ENCODE measurements at places on chromosomes 7 and 10. TPM values are rescaled to one million over a fixed set of nuclear protein-coding genes. Genes with fewer than 3 reads are reported as not detected.
A peak's percentile ranks its signal among the peaks of the same experiment; 100 is the strongest.

ENO4 gene
- total RNA-seq: 0.12 TPM

DNA sequence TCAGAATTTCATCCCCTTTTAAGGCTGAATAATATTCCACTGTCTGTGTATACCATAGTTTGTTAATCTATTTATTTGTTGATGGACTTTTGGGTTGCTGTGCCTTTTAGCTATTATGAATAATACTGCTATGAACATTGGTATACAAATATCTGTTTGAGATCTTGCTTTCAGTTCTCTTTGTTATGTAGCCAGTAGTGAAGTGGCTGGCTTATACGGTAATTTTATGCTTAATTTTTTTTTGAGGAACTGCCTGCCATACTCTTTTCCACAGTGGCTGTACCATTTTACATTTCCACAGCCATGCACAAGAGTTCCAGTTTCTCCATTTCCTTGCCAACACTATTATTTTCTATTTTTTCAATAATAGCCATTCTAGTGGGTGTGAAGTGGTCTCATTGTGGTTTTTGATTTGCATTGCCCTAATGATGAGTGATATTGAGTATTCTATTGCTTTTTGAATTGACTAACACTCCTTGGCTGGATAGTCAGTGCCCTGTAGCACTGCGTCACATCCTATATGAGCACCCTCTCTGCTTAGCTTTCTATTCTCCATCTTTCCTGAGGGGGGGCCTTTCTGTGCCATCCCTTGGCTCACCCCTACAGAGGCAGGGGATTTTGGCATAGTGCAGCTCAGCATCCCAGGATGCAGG, 29.4 kb upstream of the RAPGEF5 start:
- DNase-seq: no peak

DNA sequence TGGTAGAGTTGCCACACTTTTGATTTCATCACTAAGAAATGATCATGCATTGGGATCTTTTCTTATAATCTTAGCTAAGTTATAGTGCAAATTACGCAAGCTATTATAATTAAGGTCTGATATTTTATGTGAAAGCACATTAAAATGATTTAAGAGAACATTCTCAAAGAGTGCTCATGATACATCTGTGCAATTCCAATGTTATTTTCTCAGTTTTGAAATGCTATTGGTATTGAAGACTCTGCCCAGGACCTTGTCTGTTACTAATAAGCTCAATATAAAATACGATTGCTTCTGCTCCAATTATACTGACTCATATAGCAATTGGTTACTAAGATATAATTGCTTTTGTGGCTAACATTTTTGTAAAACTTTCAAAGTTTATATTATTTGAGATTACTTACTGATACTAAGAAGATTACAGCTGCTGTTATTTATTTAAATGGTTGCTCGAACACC, 180.9 kb downstream of the ADAM12 start:
- no peak for DNase-seq

DNA sequence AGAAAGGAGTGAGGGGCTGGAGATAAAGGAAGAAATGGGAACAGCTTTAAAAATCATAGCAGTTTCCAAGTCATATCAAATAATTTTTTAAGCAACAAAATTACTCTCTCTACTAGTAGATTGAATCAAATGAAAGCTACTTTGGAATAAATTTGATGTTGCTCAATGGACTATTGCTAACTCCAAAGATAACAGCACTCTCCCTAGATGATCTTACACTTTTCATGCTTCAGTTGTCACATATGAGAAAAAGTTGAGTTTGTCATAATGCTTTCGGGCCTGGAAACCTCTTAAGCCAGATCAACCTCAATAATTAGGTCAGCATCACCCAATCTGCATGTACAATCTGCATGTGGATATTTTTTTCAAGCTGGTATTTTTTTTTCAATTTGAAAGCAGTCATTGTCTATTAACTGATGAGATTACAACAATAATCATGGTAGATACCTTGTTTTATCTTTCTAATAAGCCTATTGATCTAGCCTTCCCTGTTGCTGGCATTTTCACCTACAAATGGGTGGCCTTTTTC, 31.3 kb downstream of the LIPJ start:
- DNase-seq: no peak

- no peak for DNase-seq
Observed at GRCh38 chr10:5528989-5529701, 4.4 kb downstream of the CALML3 start.

DENND10 gene
- total RNA-seq: 16.7 TPM

CAMK2B gene
- total RNA-seq: not detected

DNA sequence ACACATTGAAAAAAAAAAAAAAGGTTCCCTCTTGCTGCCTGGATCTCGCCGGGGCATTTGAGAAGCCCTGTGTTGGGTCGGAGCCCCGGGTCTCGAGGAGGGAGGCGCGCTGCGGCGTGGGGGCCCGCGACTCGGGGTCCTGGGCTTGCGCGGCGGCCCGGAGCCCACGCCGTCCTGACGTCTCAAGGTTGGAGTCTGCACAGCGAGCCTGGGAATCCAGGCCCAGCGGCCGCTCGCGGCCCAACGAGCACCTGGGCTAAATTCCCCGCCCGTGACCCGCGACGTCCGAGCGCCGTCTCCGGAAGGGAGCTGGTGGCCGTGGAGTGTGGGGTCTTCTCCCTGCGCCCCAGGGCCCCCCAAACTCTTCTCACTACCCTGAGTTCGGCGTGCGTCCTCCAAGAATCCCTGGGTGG, 1.4 kb upstream of the CTBP2 start:
- DNase-seq: no peak

SPACDR gene
- total RNA-seq: 4.5 TPM

PLAU gene
- total RNA-seq: 706 TPM

- no peak for DNase-seq
Observed at GRCh38 chr10:121680879-121681655, 82.8 kb upstream of the FGFR2 start.

- no peak for DNase-seq
Observed at GRCh38 chr10:131663351-131663750, 237.5 kb upstream of the PPP2R2D start.

DNA sequence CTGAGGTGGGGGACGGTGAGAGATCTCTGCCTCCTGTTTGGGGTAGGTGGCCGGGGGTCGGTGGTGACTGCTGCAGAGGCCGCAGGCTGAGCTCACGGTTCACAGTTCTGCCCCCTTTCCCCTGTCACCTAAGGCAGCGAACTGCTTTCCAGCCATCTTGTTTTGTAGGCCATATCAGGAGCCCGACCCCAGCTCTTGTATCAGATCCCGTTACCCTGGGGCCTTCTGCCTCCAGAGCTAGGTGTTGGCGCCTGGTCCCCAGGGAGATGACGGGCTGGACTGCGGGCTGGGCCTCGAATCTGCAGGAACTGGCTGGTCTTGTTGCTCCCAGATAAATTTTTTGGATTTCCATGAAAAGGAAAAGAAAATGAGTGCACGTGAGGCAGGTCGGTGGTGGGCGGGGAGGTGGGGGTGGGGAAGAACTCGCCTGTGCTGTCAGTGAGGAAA, 183.0 kb downstream of the DNAJB6 start:
- no peak for DNase-seq

DNA sequence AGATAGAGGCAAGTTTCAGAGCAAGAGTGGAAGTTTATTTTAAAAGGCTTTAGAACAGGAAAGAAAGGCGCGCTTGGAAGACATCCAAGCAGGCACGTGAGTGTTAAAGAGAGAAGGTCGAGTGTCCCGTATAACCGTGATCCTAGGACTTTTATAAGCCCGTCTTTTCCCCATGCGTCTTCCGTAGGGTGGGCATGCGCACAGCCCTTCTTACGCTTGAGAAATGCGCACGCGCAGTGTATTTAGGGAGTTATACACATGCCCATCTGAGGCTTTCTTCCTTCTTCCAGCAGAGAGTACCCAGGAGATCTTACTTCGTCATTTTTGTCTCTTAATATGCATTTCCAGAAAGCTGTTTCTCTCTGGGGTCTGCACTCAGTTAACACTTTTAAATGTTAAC, 52.4 kb downstream of the CALD1 start:
- no peak for DNase-seq

CDK14 gene
- total RNA-seq: 31.4 TPM

RSPH10B gene
- 0.37 TPM for total RNA-seq

STEAP4 gene
- total RNA-seq: 11.3 TPM

DNA sequence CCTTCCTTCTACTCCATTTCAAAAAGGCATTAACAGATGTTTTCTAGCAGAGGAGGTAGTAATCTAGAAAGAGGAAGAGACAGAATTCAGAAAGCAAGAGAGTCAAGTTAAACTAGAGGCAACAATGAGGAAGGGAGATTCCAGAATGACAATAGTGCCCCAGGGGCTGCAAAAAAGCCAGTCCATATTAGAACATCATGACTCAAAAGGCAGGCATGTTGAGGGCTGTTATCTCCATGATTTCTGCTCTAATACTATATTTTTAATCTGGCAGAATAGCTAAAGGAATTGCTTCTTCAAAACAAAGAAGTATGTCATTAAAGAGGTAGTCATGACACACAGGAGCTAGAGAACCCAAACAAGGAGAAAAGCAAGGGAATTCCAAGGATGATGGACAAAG, 599.6 kb downstream of the INHBA start:
- DNase-seq: no peak

GIMAP1 gene
- total RNA-seq: not detected

- DNase-seq: no peak
Observed at GRCh38 chr7:28347475-28348318, 64.6 kb upstream of the CREB5 start.

GRCh38 chr7:23544913-23545354, 13.2 kb upstream of the TRA2A start:
- DNase-seq: peak; percentile 70

Data from Calu3 (cell line).